ENCODE measurements at places on chromosomes 12 and 14.

GRCh38 chr14:74908861-74909341, 14.2 kb downstream of the RPS6KL1 start:
- H3K4me3 ChIP-seq: no peak overlapping the region
- peaks cover 1% of the 10 kb centered on the region for H3K36me3 ChIP-seq
- H3K27ac ChIP-seq: no peak overlapping the region
- H3K4me1 ChIP-seq: no peaks in the 10 kb centered on the region

DNA sequence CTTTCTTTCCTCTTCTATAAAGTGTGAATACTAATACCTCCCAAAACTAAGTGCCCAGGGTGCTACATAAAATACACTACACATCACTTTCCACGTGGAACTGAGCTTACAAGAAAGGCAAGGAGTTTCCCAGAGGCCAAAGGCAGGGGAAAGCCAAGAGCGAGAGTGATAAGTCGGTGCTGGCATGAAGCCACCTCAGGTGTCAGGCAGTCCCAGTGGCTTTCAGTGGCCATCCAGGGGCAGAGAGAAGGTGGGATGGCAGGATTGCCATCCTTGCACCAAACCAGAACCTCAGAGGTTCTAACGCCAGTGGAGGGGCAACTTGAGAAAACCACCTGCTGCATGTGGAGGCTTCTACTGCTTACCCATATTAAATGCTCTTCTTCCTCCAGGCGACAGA, 79.7 kb upstream of the DIO3 start:
- no peaks in the 10 kb centered on the region for H3K27me3 ChIP-seq
- no peaks in the 10 kb centered on the region for H3K36me3 ChIP-seq
- no peak for DNase-seq
- H3K4me3 ChIP-seq: no peak overlapping the region
- H3K4me1 ChIP-seq: peaks cover 8% of the 10 kb centered on the region

GRCh38 chr14:106549064-106549463, 1022.7 kb downstream of the TMEM121 start:
- DNase-seq: no peak
- H3K36me3 ChIP-seq: no peaks in the 10 kb centered on the region
- H3K4me3 ChIP-seq: no peak overlapping the region
- H3K27me3 ChIP-seq: no peaks in the 10 kb centered on the region
- H3K27ac ChIP-seq: no peak overlapping the region
- H3K4me1 ChIP-seq: no peaks in the 10 kb centered on the region

- H3K27ac ChIP-seq: peak overlapping the region; percentile 88
- H3K4me1 ChIP-seq: peaks cover 34% of the 10 kb centered on the region
- H3K4me3 ChIP-seq: peak overlapping the region; percentile 98
- DNase-seq: peak; percentile 19
These were observed 845 bp downstream of the L3HYPDH start for GRCh38 chr14:59483363-59483762.

DNA sequence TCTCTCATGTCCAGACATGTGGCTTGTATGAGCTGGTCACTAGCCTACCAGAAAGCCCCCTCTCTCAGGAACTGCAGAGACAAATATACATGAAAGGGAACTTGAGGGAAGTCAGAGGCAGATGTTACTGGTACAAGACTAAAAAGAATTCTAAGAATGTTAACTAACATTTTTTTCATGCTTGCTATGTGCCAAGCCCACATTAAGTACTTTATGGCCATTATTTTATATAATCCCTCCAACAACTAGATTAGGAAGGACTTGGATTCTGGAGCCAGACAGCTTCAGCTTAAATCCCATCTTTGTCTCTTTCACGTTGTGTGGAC, 24.6 kb downstream of the TTC9 start:
- no peak for DNase-seq
- H3K27ac ChIP-seq: no peak overlapping the region
- H3K27me3 ChIP-seq: no peaks in the 10 kb centered on the region
- H3K36me3 ChIP-seq: no peaks in the 10 kb centered on the region

- H3K27ac ChIP-seq: peak overlapping the region; percentile 96
- peaks cover 20% of the 10 kb centered on the region for H3K4me1 ChIP-seq
- DNase-seq: no peak
- no peaks in the 10 kb centered on the region for H3K27me3 ChIP-seq
These were observed 1.7 kb upstream of the SLC38A2 start for GRCh38 chr12:46374310-46374709.

DNA sequence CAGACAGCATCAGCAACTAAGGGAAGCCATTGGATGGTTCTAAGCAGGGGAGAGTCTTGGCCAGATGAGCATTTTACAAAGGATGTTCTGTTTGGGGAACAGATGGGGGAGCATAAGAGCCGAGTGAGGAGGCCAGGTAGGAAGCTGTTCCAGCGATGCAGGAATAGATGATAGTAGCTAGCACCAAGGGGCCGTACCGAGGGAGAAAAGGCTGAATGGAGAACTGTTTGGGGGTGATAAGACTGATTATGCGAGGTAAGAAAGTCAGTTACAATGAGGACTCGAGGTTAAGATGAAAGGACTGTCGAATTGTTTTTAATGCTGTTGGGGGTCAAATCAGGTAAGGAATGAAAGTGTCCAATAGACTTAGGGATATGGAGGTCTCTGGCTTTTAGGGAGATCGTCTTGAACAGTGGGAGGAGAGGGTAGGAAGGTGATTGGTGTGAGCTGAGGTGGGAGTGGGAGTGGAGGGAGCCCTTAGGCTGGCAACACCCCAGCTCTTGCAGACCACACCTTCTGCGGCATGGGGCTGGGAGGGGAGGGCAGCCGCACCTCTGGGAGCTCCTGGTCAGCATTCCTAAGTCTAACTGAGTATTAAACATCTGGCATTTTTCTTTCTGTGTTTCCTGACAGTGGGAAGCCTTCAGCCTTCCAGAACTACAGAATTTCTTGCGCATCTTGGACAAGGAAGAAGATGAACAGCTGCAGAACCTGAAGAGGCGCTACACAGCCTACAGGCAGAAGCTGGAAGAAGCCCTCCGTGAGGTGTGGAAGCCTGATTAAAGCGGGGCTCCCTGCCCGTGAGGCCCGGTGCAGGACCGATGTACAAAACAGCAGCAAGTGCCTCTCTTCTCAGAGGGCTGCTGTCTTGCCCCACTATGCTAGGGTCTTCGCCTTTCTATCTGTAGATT, 64.8 kb downstream of the GNS start:
- DNase-seq: no peak
- H3K27ac ChIP-seq: peak overlapping the region; percentile 57
- H3K4me1 ChIP-seq: peaks cover 61% of the 10 kb centered on the region
- no peaks in the 10 kb centered on the region for H3K27me3 ChIP-seq

GRCh38 chr12:107503887-107504885, 181.4 kb upstream of the PWP1 start:
- no peaks in the 10 kb centered on the region for H3K36me3 ChIP-seq
- no peak overlapping the region for H3K27ac ChIP-seq
- no peak overlapping the region for H3K4me3 ChIP-seq
- no peaks in the 10 kb centered on the region for H3K27me3 ChIP-seq
- DNase-seq: no peak

GRCh38 chr12:48811437-48812090, 6.7 kb upstream of the CACNB3 start:
- no peak for DNase-seq
- peaks cover 10% of the 10 kb centered on the region for H3K4me1 ChIP-seq

DNA sequence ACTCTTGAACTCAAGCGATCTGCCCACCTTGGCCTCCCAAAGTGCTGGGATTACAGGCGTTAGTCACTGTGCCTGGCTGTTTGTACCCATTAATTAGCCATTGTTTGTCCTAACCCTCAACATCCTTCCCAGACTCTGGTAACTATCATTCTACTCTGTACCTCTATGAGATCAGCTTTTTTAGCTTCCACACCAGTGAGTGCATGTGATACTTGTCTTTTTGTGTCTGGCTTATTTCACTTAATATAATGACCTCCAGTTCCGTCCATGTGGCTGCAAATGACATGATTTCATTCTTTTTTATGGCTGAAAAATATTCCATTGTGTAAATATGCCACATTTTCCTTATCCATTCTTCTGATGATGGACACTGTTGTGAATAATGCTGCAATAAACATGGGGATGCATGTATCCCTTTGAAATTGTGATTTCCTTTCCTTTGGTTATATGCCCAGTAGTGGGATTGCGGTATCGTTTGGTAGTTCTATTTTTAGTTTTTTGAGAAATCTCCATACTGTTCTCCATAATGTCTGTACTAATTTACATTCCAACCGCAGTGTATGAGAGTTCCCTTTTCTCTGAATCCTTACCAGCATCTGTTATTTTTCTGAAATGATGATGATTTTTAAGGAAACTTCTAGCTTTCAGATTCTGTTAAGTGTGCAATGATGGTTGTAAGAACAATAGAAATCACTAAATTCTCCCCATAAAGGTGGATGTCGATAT, 6.7 kb upstream of the PPP4R3A start:
- H3K36me3 ChIP-seq: no peaks in the 10 kb centered on the region
- H3K4me1 ChIP-seq: no peaks in the 10 kb centered on the region
- no peaks in the 10 kb centered on the region for H3K27me3 ChIP-seq
- no peak overlapping the region for H3K4me3 ChIP-seq

- H3K4me3 ChIP-seq: no peak overlapping the region
- no peak for DNase-seq
- H3K36me3 ChIP-seq: no peaks in the 10 kb centered on the region
- no peak overlapping the region for H3K27ac ChIP-seq
These were observed 108.2 kb downstream of the STXBP6 start for GRCh38 chr14:24941719-24942118.

DNA sequence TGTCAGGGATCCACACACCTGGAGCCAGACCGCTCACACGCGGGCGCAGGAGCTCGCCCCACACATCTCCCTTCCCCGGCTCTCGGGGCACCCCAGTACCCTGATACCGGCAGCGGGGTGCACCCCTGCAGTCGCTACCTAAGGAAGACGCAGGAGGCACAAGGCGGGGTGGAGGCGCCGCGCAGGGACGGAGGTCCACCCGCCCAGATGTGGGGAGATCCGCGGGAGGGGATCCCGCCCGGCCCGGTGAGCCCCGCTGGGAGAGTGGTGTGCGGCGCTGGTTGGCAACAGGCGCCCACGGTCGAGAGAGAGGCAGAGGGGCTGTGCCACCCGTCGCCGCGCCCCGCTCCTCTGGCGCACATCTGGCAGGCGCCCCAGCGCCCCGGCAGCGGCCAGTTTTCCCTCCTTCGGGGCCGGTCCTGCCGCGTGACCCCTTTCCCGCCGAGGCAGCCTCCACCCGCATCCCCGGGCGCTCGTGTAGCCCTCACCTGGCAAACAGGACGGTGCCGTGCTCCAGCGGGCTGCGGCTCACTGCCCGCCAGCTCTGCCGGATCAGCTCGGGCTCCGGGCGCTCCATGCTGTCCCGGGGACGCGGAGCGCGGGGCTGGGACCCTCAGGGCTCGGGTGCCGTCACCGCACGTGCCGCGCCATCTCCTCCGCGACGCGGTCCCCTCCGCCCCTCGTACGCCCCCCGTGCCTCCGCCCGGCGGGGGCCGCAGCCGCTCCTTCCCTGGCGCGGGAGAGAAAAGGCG, 469 bp downstream of the NGB start:
- no peaks in the 10 kb centered on the region for H3K36me3 ChIP-seq
- no peak overlapping the region for H3K4me3 ChIP-seq
- H3K4me1 ChIP-seq: no peaks in the 10 kb centered on the region
- DNase-seq: no peak

GRCh38 chr12:123741937-123742572, 20.0 kb upstream of the DNAH10 start:
- H3K36me3 ChIP-seq: peaks cover 39% of the 10 kb centered on the region
- no peaks in the 10 kb centered on the region for H3K4me1 ChIP-seq
- no peak overlapping the region for H3K4me3 ChIP-seq
- no peak overlapping the region for H3K27ac ChIP-seq
- no peak for DNase-seq

- H3K36me3 ChIP-seq: no peaks in the 10 kb centered on the region
- no peak for DNase-seq
- no peak overlapping the region for H3K27ac ChIP-seq
- no peaks in the 10 kb centered on the region for H3K27me3 ChIP-seq
- no peak overlapping the region for H3K4me3 ChIP-seq
These were observed 283.5 kb upstream of the RGS6 start for GRCh38 chr14:71648725-71649124.

GRCh38 chr14:100159094-100159864, at the start of gene DEGS2:
TSS of gene DEGS2 (minus strand) at chr14:100159645. CDS start at chr14:100159587, 58 bp downstream.
- H3K27ac ChIP-seq: no peak within 1 kb of the TSS
- H3K27me3 ChIP-seq: no peaks in the 10 kb centered on the region
- no peaks in the 10 kb centered on the region for H3K36me3 ChIP-seq
- peak within 1 kb of the TSS; percentile 52 for H3K4me3 ChIP-seq
- DNase-seq: no peak

DNA sequence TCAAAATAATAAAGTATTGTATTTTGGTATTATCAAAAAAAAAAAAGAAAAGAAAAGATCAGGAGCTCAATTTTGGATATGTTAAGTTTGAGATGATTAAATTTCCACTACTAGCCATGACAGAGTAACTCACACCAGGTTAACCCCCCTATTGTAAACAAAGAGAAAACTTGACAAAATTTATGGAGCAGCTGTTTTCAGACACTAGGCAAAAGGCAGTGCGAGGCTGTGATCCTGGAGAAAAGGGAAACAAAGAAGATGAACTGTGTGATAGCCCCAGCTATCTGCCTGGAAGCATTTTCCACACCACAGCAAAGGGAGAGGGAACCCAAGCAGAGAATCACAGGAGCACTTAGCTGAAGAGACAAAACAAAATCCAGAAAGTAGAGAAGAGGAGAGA, 145.0 kb downstream of the KIF21A start:
- H3K4me1 ChIP-seq: no peaks in the 10 kb centered on the region
- H3K4me3 ChIP-seq: no peak overlapping the region
- H3K27ac ChIP-seq: no peak overlapping the region
- no peaks in the 10 kb centered on the region for H3K27me3 ChIP-seq
- no peak for DNase-seq
- no peaks in the 10 kb centered on the region for H3K36me3 ChIP-seq

GRCh38 chr14:104166698-104167097, 28.3 kb downstream of the KIF26A start:
- H3K27ac ChIP-seq: no peak overlapping the region
- no peak overlapping the region for H3K4me3 ChIP-seq
- H3K36me3 ChIP-seq: no peaks in the 10 kb centered on the region
- H3K4me1 ChIP-seq: no peaks in the 10 kb centered on the region

- H3K27ac ChIP-seq: no peak overlapping the region
- no peaks in the 10 kb centered on the region for H3K4me1 ChIP-seq
- H3K36me3 ChIP-seq: no peaks in the 10 kb centered on the region
These were observed 101.8 kb downstream of the PHETA1 start for GRCh38 chr12:111267144-111267543.

GRCh38 chr12:74892057-74892633, 317.5 kb downstream of the KCNC2 start:
- H3K4me1 ChIP-seq: peaks cover 5% of the 10 kb centered on the region
- H3K27me3 ChIP-seq: no peaks in the 10 kb centered on the region
- no peaks in the 10 kb centered on the region for H3K36me3 ChIP-seq
- H3K4me3 ChIP-seq: no peak overlapping the region
- no peak overlapping the region for H3K27ac ChIP-seq
